ENCODE measurements at places on chromosomes 3 and 15.

DNA sequence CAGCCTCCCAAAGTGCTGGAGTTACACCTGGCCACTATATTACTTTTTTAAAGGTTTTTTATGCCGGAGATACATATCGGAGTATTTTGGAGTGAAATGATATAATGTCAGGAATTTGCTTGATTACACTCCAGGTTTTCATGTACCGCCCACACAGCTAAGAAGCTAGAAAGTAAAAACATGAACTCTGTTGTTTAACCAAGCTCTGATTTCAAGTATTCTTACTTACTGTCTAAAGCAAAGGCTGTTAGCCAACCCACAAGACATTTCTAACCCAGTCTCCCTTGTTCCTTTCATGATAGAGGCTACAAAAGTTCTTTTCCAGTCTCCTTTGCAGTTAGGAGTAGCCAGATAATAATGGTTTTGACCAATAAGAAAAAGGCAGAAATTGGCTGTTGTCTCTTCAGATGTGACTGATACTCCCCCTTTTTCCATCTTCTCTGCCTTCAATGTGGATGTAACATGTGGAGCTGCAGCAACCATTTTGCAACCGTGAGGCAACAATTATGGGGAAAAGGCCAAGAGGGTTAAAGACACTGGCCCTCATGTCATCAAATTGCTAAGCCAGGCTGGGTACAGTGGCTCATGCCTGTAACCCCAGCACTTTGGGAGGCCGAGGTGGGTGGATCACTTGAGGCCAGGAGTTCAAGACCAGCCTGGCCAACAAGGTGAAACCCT lies 6.1 kb upstream of the CP start:
- DNase-seq: no peak

DNA sequence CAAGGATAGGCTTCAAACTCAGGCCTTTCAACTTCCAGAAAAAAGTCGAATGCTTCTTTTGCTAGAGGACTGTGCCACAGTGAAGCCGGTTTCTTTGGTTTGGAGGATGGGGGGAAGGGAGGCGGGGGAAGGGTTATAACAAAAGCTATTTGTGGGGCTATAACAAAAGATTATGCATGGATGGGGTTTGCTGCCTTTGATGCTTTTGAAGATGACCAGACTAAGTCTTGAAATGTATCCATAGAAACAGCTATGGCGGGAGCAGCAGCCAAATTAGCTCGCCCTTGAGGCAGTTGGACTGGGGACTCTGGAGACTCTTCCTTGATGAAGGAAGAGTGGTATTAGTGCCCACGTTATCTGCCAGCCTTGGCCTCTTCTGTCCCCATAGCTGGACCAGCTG lies 47.5 kb downstream of the SRGAP3 start:
- DNase-seq: no peak

- no peak for DNase-seq
Measured at GRCh38 chr3:134337511-134338200, 36.6 kb downstream of the AMOTL2 start.

GRCh38 chr3:29697989-29698388 lies 417.1 kb downstream of the RBMS3 start:
- no peak for DNase-seq

DNA sequence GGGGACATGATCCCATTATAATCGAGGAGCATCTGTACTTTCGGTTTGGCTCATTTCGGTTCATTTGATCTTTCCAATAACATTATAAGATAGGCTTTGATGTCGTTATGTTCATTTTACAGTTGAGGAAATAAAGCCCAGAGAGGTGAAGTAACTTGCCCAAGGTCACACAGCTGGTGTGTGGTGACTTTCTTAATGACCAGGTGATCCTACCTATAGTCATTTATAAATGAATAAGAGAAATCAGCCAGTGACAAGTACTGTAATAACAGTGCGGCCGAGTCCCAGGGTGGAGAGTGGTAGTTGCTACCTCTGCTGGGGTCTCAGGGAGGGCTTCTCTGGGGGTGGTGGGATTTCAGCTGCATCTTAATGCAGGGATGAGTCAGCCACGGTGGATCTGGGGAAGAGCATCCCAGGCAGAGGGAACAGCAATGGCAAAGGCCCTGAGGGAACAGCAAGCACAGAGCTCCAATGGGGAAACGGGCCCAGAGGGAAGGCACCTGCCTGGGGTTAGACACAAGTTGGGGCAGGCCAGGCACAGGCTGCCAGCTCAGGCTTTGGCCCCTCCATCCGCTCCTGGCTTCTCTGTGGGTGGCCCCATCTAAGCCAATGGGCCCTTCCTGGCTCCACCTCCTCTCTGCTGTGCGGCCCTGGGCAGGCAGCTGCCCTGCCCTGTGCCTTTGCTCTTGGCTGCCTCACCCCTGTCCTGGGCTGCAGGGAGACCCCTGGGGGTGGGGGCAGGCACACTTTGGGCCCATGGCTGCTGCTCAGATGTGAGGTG lies 1.1 kb upstream of the FBLN2 start:
- DNase-seq: no peak

All from stimulated activated CD4-positive, alpha-beta T cell treated with anti-CD3 and anti-CD28 coated beads, Interleukin-12 subunit alpha, Interleukin-12 subunit beta, amount 100 ng/mL, for 48 hours (primary cell).